ENCODE measurements at places on chromosomes 1 and 21. TPM values are rescaled to one million over a fixed set of nuclear protein-coding genes. Genes with fewer than 3 reads are reported as not detected.

Gene SOAT1
- 10.4 TPM for total RNA-seq

DNA sequence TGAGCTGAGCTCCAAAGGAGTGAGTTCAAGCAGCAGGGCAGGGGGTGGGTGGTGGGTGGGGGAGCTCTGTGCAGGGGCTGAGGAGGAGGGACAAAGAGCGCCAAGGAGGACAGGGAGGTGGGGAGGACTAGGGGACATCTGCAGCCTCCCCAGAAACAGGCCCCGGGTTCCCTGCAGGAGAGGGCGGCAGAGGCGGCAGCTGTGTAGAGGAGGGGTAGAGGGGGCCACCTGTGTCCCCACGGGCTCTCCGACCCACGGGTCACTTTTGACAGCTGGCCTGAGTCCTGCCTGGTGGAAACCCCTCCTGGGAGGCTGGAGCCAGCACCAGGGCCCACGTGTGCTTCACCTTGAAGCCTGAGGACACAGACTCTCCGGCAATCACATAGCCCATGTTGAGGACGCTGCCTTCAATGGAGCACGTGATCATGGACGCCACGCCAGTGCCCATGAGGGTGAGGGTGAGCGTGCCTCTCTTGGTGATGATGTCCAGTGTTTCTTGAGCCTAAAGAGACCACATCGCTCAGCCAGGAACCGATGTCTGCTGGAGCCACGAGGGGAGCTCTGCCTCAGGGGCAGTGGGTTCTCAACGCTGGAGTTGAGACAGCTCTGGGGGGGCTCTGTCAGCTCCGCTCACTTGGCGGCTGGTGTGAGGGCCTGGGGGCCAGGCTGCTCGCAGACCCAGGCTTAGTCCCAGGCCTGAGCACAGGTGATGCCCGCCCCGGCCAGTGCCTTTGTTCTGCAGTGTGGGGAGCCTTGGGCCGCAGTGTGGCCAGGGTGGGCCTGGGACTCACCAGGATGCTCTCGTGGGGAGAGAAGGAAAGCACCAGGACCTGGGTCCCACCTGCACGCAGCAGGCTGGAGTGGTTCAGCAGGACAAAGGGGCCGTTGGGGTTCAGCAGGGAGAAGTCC lies 6.6 kb upstream of the TMEM52 start:
- DNase-seq: no peak

- DNase-seq: no peak
Measured at GRCh38 chr1:231153726-231154125, 8.1 kb upstream of the TRIM67 start.

Gene ACTA1
- total RNA-seq: 1,694 TPM
